ENCODE measurements at places on chromosomes 2 and 18.

GRCh38 chr18:72993250-72993649 is 125.5 kb upstream of the NETO1 start:
- no peak for DNase-seq

GRCh38 chr2:67018301-67018700 is 378.8 kb upstream of the ETAA1 start:
- DNase-seq: no peak

- DNase-seq: no peak
Measured at GRCh38 chr18:22040533-22040932, 128.9 kb upstream of the GATA6 start.

- no peak for DNase-seq
Measured at GRCh38 chr2:224366267-224366844, 35.6 kb downstream of the FAM124B start.

GRCh38 chr2:16613539-16614011 is 52.1 kb downstream of the CYRIA start:
- DNase-seq: no peak

DNA sequence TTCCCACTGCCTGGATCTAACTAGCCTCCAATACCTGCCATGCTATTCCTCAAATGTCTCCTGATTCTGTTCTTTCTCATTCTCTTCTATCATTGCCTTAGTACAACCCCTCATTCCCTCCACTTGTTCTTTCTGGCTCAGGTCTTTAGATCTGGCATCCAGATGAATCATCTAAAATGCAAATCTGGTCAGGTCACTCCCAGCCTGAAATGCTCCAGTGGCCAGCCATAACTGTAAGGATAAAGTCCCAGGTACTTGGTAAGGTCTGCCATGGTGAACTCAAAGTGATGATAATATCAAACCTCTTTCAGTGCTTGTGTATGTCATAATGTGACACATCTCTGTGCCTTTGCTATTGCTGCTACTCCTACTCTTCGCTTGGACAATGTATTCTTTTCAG is 2.9 kb upstream of the SNRNP27 start:
- DNase-seq: no peak

GRCh38 chr2:156343096-156343939 is 10.8 kb upstream of the NR4A2 start:
- DNase-seq: no peak

DNA sequence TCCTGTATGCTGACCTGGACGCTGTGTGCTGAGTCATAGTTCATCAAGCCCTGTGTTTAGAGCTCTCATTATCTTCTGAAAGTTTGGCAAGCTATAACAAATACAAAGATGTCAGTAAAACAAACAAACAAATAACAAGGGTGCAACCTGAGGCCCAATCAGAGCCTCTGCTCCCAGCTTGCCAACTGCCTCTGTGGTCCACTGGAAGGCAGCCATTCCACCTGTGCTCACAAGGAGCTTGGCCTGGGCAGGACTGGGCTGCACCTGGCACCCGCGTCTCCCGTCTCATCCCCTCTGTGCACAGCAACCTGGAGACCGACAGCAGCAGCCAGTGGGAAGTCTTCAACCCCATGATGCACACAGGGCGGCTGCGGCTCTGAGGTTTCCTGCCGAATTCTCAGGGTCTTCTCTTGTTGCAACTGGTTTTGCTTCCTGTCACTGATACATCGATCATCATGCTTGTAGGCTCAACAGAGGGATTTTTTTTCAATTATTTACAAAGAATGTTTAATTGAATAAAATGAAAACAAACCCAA is 97.8 kb downstream of the TMEM18 start:
- no peak for DNase-seq
